Activated T-cell treated with anti-CD3 and anti-CD28 coated beads, Interleukin-2, amount 50 U/mL, for 24 hours (primary cell): ENCODE measurements at places on chromosomes 12 and 14.
A peak's percentile ranks its signal among the peaks of the same experiment; 100 is the strongest.

DNA sequence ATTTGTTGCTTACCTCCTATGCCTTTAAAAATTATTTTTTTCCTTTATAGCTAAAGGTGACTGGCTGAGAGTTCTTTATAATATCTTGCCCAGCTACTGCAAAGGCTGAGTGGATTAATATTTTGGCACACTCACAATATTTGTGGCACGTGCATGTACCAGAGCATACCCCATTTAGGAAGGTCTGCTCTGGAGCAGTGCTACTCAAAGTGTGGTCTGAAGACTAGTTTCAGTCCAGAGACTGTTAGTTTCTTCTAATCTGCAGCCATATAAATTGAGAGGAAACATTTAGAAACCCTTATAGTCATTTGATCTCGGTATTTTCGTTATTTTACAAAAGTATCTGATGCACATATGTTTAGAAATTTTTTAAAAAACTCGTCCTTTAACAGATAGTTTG is 51.0 kb downstream of the IFT81 start:
- DNase-seq = no peak

GRCh38 chr12:40327535-40327934 is 102.7 kb downstream of the LRRK2 start:
- no peak for DNase-seq

DNA sequence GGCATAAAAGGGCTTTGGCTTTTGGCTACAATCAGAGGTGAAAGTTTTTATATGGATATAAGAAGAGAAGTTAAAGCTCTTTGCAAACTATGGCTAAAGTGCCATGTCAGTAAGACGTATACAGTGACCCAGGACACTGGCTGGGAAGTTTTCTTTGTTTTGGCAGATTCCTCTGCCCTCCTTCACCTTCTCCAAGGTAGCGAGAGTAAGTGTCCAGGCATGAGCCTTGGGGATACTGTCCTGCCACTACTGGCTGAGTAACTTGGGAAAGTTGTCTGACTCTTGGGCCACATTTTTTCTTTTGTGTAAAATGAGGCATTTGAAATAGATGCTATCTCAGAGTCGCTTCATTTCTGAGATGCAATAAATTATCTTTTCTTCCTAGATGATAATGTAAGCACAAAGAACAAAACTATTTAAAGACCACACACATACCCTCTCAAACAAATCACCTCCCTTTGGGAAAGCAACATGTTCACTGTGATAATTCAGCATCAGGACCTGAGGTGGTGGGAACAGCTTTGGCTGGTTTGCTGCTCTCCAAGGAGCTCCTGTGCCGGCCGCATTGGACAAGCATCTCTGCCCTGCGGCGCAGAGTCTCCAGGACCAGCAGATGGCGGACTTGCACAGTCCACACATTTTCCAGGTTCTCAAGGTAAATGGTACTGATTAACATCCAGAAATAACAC is 106.3 kb downstream of the PTCSC3 start:
- peak; percentile 46 for DNase-seq

DNA sequence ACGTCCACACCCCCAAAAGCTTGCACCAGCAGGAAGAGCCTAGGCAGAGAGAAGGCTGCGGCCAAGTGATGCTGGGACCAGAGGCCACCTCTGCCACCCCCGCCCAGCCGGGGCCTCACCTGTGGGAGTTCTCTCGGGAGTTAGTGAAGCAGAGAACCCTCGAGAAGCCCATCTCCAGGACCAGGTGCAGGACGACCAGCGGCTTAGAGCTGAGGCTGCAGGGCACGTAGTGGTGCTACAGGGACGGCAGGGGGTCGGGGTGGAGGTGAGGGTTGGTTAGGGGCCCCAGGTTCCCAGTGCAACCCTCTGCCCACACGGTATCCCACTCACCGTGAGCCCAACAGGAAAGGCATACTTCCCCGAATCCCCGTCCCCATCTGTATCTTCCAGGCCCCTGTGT is 3.6 kb downstream of the DDX51 start:
- no peak for DNase-seq

- no peak for DNase-seq
Observed at GRCh38 chr12:105413911-105414487, 83.5 kb downstream of the C12orf75 start.

DNA sequence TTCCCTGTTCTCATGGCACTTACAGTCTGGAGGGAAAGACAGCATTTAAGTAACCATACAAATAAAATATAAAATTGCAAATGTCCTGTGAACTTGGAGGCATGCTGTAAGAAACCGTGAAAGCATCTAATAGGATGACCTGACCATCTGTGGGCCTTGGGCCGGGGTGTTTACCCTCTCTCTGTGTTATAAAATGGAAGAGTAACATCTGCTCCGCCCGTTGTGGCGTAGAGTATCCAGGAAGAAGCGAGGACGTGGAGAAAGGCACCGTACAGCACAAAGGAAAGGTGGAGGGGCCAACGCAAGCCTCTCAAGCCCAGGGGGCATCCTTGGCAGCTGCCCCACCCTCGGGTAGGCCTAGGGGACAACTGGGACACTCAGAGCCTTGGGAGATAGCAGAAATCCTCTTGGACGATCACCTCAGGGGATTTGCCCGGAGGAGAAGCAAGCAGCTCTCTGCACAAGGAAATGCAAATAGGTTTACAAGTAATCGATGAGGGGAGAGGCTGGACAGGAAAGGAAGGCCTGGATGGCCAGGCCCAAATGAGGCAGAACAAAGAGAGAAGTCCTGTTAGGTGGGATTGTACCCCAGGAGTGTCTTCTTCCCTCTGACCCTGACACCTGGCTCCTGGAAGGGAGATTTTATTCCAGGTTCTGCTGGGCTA is 26.2 kb downstream of the VSX2 start:
- DNase-seq = no peak

GRCh38 chr12:51841727-51842126 is 6.8 kb downstream of the FIGNL2 start:
- no peak for DNase-seq

DNA sequence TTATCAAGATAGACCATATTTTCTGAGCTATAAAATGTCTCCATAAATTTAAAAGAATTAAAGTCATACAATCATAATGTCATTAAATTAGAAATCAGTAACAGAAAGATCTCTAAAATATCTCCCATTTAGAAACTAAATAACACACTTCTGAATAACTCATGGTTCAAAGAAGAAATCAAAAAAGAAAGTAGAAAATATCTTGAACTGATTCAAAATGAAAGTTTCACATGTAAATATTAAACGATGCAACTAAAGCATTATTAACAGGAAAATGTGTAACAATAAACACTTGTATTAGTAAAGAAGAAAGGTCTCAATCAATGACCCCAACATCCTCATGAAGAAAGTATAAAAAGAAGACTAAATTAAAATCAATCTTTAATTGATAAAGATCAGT is 50.5 kb upstream of the PZP start:
- DNase-seq = no peak

- peak; percentile 60 for DNase-seq
Observed at GRCh38 chr14:22112004-22112403, 438.4 kb upstream of the OR4E1 start.

GRCh38 chr14:21100931-21101330 is at the start of gene TMEM253:
Gene TMEM253 (plus strand): TSS chr14:21101066. CDS start chr14:21101344, 278 bp downstream.
- no peak for DNase-seq

DNA sequence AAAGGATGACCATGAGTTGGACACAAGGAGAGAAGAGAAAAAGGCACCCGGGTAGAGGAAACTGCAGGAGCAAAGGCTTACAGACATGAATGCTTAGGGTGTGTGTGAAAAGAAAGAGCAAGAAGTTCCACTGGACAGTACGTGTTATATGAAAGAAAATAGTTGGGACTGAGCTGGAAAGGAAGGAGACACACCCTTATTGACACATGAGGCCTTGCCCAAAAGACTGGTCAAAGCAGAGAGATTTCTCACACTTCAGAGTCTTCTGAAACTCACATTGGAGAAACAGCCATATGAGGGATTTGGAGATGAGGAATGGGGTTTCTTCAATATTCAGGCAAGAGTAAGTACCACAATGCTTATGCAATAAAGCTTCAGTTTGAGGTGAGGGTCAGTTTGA is 56.0 kb downstream of the TTC9 start:
- DNase-seq = no peak

DNA sequence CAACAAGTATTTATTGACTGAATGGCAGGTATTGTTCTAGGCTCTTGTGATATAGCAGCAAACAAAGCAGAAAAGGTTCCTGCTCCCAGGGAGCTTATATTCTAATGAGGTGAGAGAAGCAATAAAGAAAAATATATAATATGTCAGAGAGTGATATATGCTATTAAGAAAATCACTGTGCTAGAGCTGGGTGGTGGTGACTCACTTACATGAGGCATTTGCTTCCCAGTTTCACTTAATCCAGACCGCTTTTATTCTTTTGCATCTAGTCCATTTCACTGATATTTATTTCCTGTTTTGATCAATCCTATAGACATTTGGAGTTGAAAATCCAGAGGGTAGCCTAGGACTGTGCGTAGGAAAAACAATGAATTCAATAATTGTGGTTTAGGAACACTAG is 17.5 kb downstream of the TRHDE start:
- no peak for DNase-seq

DNA sequence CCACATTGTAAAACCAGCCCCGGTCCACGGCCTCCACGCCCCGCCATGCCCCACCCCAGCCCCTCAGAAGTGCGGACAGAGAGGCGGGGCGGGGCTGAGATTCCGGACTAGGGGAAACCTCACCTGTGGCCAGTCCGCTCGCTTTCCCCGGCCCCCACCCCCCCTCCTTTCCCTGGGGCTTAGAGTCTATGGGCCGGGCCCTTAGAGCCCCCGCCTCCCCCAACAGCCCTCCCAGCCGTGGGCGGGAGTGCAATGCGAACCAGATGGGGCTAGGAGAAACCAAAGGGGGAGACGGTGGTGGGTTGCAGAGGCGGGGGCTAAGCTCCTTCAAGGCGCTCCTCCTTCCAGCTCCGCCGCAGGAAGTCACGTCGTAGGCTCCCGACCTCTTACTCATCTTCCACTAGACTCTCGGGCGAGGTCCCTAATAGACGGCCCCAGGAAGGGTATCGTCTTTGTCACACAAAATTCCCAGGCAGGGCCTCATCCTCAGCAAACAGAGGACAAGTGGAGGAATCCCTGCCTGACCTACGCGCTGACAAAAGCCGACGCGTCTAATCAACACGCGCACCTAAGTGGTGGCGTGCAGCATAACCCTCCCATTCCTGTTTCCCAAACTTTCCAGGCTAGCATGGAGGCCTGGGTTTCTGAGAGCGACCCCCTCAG is 1.1 kb upstream of the NAB2 start:
- DNase-seq = peak; percentile 88

DNA sequence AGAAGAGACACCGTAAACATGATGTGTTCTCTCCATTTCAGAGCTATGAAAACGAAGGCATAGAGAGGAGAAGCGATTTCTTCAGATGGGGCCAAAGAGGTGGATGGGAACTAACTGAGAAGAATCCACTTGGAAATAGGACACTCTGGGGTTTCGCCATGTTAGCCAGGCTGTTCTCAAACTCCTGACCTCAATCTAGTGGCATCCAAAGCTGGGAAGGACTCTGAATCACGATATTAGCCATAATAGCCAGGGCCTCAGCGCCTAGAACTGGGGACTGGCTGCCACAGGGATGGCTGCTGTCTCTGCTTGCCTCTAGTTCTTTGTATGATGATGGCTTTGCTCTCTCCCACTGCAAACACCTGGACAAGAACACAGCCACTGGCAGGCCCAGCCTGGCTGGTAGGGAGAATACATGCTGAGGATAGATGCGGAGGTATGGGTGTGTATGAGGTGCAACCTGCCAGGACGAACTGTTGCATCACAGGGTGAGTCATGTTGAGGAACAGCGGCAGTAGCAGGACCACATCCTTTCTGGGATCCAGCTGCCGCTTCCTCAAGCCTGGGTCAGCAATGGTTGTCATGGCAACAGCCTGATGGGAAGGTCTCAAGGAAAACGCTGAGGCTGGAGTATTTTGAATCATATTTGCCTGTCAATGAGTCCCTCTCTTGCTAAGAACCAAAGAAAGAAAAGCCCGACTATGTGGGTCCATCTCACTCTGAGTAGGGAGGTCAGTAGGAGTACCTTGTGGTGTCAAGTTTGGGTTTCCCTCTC is 31.1 kb downstream of the CCDC177 start:
- peak; percentile 34 for DNase-seq

DNA sequence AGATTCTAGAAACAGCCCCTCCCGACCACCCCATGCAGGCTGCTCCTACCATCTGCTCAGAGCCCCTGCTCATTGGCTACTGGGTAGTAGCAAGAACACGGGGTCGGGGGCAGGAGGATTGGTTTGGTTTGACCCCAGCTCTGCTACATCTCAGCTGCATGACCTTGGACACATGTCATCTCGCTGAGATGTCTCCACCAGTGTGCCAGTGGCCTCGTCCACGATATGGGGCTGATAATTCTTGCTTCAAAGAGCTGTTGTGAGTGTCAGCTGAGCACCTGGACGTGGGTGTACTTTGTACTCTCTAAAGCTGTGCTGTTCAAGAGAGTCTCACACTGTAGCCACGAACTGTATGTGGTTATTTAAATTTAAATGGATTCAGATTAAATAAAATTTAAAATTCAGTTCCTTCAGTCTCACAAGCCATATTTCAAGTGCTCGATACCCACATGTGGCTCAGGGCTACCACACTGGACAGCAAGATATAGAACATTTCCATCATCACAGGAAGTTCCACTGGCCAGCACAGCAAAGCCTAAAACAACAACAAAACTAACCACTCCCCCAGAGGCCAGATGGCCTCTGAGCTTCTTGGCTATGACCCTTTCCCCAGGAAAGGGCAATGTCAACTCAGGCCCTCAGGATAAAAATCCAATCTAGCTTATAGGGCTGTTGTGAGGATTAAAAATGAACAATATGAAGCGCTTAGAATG is 18.6 kb downstream of the LTBP2 start:
- no peak for DNase-seq

DNA sequence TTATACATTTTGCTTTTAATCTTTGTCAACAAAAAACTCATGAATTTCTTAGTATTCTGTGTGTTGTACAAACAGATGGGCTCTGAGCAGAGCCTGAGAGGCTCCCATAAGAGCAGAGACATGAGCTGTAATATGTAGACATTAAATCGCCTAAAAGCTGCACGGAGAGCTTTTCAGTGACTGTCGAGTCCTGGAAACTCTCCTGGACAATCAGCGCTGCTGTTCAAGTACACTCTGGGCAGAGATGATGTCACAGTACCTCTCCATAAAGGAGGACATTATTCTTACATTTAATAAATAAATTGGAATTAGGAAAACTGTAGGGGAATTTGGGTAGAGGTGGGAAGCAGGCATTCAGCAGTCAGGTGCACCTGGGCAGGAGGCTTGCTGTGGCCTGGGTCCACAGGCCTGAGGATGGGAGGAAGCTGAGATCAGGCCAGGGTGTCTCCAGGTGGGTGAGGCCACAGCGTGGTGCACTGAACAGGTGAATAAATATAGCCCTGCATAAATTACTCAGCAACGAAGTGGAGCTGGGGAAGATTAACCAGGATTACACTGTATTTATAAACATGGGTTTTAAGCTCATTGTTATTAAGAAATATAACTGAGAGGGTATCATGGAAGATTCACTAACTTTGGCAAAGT is 13.3 kb upstream of the TCL1A start:
- no peak for DNase-seq
